Mucosa of gallbladder (tissue), 1 donor: ENCODE measurements at places on chromosomes 12 and 14.

GRCh38 chr14:94391281-94391975 lies 3.0 kb upstream of the SERPINA1 start:
- DNase-seq = no peak

- no peak for DNase-seq
These were observed 278.9 kb downstream of the DPF3 start for GRCh38 chr14:72614891-72615415.

- no peak for DNase-seq
These were observed 333.7 kb downstream of the PCNX1 start for GRCh38 chr14:71240866-71241520.

- no peak for DNase-seq
These were observed 25.5 kb upstream of the DIO3 start for GRCh38 chr14:101535701-101536207.

DNA sequence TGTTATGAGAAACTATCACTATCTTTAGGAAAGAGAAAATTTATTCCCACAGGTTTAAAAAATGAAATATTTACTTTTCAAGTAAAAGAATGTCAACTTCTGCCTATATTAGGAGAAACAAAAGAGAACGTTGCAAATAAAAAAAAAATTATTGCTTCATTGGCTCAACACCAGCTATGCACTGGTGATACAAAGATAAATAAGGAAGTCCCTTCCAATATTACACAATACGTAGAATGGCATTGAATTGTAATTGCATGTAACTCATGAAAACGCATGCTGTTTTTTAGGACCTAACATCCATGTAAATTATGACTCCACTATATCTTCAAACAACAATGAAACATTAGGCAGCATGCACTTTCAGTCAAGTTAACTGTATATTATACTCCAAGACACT lies 56.4 kb upstream of the RERGL start:
- DNase-seq = no peak

GRCh38 chr14:87899228-87899627 lies 93.8 kb downstream of the GALC start:
- no peak for DNase-seq

DNA sequence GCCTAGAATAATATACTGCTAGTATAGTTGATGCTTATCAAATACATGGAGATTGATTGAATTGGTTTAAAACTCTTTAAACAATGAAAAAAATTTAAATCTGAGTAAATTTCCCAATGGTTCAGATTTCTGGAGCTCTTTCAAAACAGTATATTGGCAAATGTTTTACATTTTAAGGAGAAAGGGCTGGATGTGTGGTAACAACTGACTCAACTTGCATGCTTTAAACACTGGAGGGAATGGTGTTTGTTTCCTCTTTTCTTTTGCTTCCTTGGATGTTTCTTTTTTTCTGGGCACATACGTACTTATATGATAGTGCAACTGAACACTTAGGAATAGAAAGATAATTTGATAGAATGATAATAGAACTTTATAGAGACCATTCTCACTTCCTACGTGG lies 73.8 kb upstream of the RFX4 start:
- no peak for DNase-seq

DNA sequence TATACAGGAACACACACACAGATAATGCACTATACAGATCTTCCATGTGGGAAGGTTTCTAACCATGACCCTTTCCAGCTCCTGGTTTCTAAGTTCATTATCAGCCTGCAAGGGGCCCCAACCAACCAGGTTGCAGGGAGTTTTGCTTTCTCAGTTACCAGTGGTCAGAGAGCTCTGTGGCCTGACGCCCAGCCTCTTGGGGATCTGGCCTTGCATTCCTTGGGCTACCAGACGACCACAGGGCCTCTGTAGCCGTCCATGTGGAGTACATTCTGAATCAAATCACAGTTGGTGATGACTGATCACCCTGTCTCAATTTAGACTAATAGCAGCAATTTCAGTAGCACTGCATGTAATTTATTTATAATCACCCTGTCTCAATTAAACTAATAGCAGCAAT lies 47.5 kb downstream of the PAH start:
- no peak for DNase-seq

DNA sequence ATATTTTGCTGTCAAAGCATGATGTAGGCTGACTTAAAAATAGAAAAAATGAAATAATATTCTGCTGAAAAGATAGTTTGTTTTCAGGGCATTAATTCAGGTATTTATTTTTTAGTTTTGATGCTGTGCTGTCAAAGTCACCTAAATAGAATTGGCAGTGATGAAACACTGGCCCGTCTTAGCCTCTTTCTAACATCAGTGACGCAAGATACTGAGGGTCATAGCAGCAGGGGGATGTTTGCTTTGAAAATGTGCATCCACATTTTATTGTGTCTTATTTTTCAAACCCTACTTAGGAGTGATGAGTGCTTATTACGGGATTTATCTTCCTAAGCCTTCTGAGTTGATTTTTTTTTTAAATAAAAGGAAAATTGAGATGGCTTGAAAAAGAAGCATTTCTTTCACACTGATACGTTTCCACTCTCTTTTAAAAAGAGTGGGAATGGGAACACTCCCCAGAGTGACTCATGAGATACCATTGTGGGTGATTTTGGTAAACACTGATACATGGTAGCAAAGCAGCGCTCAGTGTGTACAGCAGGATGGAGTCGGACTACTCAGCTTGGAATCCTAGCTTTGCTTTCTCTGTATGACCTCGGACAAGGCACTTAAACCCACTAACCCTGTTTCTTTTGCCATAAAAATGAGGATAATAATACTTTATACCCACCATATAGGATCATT lies 290.8 kb downstream of the ERC1 start:
- no peak for DNase-seq

DNA sequence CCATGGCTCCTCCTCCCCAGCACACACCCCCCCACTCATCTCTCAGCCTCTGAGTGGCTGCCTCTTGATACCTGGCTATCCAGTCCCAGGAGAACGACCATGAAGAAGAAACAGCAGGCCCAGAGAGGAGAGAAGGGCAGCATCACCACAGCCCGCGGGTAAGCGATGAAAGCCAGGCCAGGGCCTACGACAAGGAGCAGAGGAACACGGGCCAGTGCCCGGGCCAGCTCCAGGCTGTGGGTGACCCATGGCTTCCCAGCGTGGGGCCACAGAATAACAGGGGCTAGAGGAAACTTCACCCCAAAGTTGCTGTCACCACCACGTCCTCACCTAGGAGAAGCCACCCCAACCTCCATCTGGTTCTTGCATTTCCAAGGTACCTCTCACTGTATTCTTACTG lies 10.4 kb upstream of the SLC6A12 start:
- no peak for DNase-seq

DNA sequence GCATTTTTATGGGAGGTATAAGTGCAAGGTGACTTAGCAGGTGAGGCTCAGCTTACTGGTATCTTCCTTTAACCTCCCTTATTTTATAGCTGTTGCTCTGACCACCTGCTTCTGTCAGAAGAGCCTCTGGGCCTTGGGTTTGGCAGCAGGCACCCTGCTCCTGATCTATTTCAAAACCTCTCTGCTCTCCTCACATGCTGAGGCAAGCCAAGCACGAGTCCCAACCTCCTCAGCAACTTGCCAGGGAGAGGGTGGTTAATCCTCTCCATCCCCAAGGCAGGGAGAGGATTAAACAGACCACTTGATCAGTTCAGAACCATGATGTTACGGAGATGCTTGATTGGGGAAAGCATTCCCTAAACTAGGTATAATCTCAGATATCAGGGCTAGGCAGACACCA lies 5.4 kb downstream of the PLEKHH1 start:
- no peak for DNase-seq

GRCh38 chr14:23613242-23614070 lies 22.7 kb upstream of the DHRS2 start:
- peak; percentile 32 for DNase-seq

DNA sequence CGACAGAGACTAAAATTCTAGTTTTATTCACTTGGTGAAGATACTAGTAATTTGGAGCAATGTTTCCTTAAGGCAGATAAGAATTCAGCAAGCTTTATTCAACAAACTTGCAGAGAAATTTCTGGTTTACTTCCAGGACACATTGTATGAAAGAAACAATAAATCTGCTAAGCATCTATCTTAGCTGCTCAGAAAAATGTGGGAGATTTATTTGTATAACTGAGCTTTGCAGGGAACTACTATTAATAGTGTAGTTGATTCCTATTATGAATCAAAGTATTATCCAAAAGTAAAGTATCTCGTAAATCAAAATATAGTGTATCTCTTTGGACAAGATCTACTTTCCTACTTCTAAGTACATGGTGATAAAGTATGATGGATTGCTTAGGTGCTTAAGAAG lies 239.4 kb upstream of the TMTC1 start:
- no peak for DNase-seq

DNA sequence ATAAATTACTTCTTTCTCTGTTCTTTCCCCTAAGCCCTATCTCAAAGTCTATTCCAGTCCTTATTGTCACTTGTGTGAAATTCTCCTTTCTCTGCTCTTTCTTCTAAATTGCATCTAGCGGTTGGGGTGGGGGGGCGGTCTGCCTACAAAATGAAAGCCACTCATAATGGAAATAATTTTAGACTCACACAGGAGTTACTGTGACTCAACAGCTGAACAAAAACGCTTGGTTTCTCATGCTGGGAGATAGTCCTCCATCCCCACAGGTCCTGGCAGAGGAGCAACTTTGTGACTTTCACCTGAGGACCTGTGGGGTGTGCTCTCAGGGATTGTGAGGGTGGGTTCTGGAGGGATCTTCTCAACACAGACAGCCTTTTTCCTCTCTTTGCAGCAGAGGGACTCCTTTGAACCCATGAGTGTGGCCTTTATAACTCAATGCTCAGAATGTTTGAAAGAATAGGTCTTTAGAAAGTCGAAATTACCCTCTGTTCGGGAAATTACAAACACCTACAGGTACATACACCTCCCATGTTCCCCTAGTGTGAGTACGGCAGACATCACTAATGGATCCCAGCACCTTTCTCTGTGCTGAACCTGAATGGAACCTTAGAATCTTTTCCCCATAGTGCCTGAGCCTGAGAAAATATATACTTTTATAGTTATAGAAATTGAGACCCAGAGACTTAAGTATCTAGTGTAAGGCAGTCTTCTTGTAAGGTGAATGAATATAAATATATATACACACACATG lies 109.7 kb downstream of the CHST11 start:
- no peak for DNase-seq

DNA sequence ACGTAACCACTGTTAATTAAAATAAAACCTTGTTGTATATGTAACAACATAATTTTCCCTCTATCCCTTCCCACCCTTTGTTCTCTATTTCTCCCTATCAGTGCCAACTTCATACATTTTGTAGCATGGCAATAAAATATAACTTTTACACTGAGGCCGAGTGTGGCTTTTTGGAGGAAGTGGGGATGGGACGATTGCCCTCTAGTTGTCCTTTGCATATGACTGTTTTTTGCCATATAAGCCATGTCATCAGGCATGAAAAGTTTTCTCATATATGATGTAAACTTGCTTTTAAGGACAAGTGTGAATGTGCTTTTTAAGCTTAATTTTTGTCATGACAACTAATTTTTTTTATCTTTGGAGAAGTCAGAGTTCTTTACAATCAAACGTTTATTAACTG lies 6.2 kb upstream of the CCT2 start:
- DNase-seq = no peak

DNA sequence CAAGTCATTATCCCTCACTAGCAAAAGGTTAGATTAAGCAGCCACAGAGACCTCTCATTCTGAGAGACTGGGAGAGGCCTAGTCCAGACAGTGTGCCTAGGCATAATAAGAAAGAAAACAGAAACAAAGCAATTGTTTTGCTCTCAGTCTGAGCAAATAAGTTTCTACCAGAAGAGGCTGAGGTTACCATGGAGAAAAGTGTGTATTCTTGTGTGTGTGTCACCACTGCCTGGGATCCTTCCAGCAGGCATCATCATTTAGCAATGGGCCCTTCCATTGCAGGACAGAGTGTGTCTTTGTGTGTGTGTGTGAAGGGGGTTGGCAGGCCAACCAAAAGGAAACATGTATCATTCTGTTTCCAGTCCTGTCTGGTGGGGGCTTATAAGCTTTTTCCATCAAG lies 3.7 kb downstream of the EFS start:
- no peak for DNase-seq

- no peak for DNase-seq
These were observed 45.9 kb downstream of the CDK17 start for GRCh38 chr12:96354326-96354725.
